ENCODE measurements at places on chromosomes 5 and 9. TPM values are rescaled to one million over a fixed set of nuclear protein-coding genes. Genes with fewer than 3 reads are reported as not detected.
A peak's percentile ranks its signal among the peaks of the same experiment; 100 is the strongest.

GRCh38 chr9:136720251-136720897, 8.0 kb downstream of the DIPK1B start:
- H3K27ac ChIP-seq: peak overlapping the region; percentile 64
- peaks cover 6% of the 10 kb centered on the region for H3K4me1 ChIP-seq
- H3K27me3 ChIP-seq: no peaks in the 10 kb centered on the region
- H3K36me3 ChIP-seq: peaks cover 49% of the 10 kb centered on the region
- DNase-seq: no peak
- H3K4me3 ChIP-seq: no peak overlapping the region

- no peaks in the 10 kb centered on the region for H3K27me3 ChIP-seq
- peaks cover 3% of the 10 kb centered on the region for H3K4me1 ChIP-seq
- no peak for DNase-seq
- no peak overlapping the region for H3K27ac ChIP-seq
Measured at GRCh38 chr9:81387360-81388106, 301.8 kb downstream of the TLE1 start.

- H3K36me3 ChIP-seq: no peaks in the 10 kb centered on the region
- no peak for DNase-seq
- H3K4me3 ChIP-seq: no peak overlapping the region
- H3K4me1 ChIP-seq: peaks cover 4% of the 10 kb centered on the region
- peaks cover 29% of the 10 kb centered on the region for H3K27me3 ChIP-seq
Measured at GRCh38 chr9:68702493-68702892, 2.5 kb upstream of the PIP5K1B start.

DNA sequence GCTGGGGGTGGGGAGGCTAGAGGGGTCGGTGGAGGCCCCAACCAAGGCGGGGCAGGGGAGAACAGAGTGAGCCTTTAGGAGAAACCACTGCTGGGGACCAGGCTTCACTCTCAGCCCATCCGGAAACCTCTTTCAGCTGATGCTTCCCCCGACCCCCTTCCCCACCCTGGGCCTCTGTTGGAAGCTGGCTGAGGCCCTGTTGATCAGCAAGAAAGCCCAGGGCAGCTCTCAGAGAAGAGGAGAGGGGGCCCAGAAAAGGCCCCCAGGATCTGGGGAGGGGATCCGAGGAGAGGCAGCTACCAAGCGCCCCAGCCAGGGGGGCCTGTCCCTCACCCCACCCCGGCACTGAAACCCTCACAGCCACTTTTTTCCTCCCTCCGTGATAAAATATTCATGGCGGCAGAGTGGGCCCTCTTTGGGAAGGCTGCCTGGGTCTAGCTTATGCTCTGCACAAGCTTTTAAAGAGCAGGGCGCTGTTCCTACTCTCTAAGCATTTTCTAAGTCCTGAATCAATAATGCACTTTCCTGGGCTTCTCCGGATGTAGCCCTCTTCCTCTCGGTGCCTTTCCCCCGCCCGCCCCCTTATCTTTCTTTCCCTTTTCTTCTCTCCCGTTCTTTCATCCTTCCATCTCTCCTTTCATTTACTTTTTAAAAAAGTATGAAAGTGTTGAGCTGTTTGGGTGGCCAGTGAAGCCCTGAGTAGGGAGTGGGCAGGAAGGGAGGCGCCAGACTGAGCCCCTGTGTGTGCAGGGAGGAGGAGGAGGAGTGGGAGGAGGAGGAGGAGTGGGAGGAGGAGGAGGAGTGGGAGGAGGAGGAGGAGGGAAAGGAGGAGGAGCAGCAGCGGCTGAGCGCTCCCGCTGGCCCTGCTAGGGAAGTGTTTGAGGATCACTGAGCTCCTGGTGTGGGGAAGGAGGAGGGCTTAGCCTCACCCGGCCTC, 23.5 kb downstream of the NTNG2 start:
- no peaks in the 10 kb centered on the region for H3K4me1 ChIP-seq
- peaks cover 7% of the 10 kb centered on the region for H3K27me3 ChIP-seq
- no peak overlapping the region for H3K27ac ChIP-seq
- DNase-seq: no peak
- H3K4me3 ChIP-seq: no peak overlapping the region

GRCh38 chr9:120946259-120946658, 19.7 kb upstream of the TRAF1 start:
- no peak overlapping the region for H3K4me3 ChIP-seq
- no peaks in the 10 kb centered on the region for H3K36me3 ChIP-seq
- no peaks in the 10 kb centered on the region for H3K27me3 ChIP-seq
- peaks cover 18% of the 10 kb centered on the region for H3K4me1 ChIP-seq
- H3K27ac ChIP-seq: no peak overlapping the region

DNA sequence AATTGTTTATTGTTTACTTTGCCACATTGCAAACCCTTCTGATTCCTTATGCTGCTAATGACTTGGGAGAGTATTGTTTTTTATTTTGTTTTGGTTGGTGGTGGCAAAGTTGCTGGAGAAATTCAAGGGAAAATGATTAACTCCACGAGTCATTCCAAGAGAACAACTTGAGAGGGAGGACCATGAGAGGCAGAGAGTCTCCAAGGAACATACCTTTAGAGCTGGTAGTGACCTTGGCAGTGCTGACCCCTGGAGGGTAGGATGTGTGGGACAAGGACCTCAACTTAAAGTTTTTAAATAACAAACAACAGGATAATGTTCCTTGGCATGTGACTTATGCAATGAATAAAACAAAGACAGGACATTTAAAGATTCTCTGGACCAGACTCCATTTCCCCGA, 139.7 kb downstream of the LRRC70 start:
- no peak for DNase-seq
- H3K27ac ChIP-seq: no peak overlapping the region
- no peaks in the 10 kb centered on the region for H3K27me3 ChIP-seq

DNA sequence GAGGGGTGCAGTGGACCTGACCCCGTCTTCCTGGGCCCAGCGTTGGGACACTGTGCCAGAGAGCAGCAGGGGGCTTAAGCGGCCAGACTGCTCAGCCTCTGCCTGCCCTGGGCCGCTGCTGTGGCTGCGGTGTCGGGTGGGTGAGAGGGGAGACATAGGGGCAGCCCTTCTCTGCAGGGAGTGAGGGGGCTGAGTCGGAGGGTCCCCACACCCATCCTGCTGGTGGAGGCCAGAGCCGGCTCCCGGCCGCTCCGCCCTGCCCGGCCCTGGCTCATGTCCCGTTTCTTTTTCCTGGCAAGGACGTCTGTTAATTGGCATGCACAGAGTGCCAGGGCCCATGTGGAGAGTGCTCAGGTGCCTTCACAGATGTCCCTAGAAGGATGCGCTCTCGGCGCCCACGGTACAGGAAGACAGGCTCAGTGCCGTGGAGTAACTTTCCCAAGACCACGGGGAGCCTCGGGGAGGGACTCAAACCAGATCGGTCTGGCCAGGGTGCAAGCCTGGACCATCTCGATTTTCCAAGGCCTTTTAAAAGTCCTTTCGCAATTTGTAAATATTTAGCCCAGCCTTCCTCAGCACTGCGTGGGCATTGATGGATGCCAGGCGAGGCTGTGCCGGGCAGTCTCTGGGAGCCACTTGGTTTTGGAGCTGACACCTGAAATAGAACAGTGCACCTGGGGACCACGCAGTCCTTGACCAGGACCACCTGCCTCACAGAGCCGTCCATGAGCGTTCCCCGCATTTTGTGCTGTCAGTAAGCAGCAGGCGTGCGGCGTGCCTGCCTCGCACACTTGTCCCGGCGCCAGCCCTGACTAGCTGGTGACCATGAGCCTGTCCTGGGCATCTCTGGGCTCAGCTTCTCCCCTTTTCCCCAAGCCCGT, 60.9 kb downstream of the RXRA start:
- no peak for DNase-seq
- H3K27ac ChIP-seq: no peak overlapping the region
- H3K4me1 ChIP-seq: peaks cover 9% of the 10 kb centered on the region
- no peaks in the 10 kb centered on the region for H3K36me3 ChIP-seq
- H3K27me3 ChIP-seq: no peaks in the 10 kb centered on the region
- no peak overlapping the region for H3K4me3 ChIP-seq

DNA sequence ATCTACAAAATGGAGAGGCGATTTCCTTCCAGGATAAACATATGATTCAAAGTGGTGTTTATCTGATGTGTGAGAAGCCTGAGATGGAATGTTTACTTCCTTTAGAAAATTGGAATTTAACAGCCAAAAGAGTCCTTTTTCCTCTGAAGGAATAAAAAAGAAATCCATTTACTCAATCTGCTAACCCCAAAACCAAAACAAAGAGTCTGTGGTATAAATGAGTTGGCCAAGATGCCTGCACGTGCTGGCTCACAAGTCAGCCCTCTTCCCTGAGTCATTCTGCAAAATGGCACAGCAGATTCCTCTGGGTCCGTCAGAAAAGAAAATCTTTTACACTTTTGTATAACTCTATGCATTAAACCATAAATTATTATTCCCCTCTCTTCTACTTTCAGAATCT, 60.8 kb downstream of the EBF1 start:
- no peak overlapping the region for H3K27ac ChIP-seq
- H3K27me3 ChIP-seq: peaks cover 26% of the 10 kb centered on the region
- H3K36me3 ChIP-seq: no peaks in the 10 kb centered on the region

- H3K27ac ChIP-seq: no peak overlapping the region
- H3K4me1 ChIP-seq: peaks cover 8% of the 10 kb centered on the region
- DNase-seq: no peak
- no peaks in the 10 kb centered on the region for H3K36me3 ChIP-seq
Measured at GRCh38 chr9:127444283-127444920, 6.8 kb downstream of the RPL12 start.

DNA sequence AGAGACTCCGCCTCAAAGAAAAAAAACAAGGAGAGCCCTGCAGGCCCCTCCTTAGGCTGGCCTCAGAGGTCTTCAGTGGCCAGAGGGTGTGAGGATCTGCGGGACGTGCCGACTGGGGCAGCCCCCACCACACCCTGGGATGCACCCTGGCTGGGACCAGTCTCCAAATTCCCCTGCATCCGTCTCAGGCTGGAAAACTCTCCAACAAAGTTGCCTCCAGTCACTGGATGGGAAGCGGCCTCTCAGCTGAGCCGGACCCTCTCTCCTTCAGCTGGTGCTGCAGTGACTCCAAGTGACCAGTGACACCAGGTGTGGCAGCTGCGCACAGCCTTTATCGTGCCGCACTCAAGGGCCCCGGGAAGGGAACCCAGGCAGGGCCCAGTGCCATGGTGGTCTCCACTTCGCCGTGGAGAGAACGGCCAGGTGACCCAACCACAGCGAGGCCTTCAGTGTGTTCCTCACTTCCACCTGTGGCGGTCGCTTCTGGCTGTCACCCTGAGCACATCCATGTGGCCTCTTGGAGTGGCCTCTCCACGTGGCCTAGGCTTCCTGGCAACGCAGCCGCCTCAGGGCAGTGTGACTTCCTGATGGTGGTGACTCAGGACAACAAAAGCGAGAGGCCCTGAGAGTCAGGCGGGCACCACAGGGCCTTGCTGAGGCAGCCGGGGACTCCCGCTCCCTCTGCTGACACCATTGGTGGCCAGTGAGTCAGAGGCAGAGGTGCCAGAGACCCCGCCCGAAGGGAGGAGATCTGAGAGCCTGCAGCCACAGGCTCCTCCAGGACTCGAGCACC, 19.3 kb upstream of the CAMSAP1 start:
- H3K4me1 ChIP-seq: peaks cover 15% of the 10 kb centered on the region
- DNase-seq: no peak
- peak overlapping the region; percentile 34 for H3K27ac ChIP-seq
- no peaks in the 10 kb centered on the region for H3K36me3 ChIP-seq
- H3K27me3 ChIP-seq: no peaks in the 10 kb centered on the region

DNA sequence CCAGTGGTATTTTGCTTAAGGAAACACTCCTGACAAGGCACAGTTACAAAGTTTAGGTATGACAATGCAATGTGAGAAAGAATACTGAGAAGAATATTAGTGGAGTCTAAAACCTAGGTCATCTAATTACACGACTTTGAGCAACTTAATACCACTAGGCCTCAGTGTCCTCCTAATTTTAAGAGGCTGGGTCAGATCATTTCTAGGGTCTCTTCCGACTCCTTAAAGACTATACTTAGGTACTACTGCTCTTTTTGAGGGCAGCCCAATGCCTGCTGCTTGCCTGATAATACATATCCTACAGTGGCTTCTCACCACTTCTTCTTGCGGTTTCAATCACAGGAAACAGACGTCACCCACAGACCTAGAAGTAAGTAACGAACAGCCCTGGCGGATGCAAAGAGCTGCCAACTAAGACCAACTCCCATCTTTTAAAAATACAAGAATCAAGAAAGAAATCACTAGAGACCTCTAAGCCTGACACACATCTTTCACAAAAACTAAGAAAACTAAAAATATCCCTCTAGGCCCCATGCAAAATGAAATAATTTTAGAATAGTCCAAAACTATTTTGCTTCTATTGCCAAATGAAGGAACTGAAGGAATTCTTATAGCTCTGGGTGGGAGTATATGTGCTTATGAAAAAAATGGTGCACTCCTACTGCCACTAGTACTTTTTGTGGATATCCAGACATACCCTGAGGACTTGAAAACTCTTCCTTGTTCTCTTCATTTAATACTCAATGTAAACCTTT, 13.1 kb downstream of the DIAPH1 start:
- no peak for DNase-seq
- peak overlapping the region; percentile 93 for H3K27ac ChIP-seq
- H3K27me3 ChIP-seq: no peaks in the 10 kb centered on the region

DNA sequence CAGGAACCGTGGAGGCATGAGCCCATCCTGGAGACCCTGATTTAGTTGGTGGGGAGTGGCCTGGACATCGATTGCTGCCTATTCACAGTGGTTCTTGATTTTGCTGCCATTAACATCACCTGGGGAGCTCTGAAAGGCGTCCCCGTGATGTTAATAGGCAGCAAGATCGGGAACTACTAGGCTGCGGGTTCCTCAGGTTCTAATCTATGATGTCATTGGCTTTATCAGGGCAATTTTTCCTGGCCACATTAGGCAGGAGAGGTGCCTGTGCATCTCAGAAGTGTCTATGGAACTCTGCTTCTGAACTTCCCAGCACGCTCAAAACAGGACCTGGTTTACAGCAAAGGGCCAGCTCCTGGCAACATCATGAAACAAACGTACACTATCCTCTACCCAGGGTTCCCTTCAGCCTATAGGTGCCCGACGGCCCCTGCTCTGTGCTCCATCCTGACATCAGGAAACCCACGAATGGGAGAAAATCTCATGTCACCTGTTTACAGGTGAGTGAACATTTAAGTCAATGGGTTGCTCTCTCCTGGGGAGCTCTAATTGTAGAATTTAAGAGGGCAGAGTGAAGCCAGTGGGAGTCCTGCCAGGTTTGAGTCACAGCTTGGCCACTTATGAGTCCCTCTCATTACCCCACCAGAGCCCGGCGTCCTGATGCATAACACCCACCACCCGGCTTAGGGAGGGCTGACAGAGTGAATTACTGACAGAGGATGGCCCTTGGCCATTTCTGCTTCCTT, 49.4 kb downstream of the ROPN1L start:
- DNase-seq: no peak
- H3K27ac ChIP-seq: no peak overlapping the region
- H3K4me3 ChIP-seq: no peak overlapping the region
- no peaks in the 10 kb centered on the region for H3K36me3 ChIP-seq

- no peak overlapping the region for H3K27ac ChIP-seq
- no peaks in the 10 kb centered on the region for H3K4me1 ChIP-seq
- H3K36me3 ChIP-seq: no peaks in the 10 kb centered on the region
Measured at GRCh38 chr5:137822158-137822764, 45.4 kb upstream of the MYOT start.

- no peaks in the 10 kb centered on the region for H3K4me1 ChIP-seq
- no peak overlapping the region for H3K27ac ChIP-seq
- DNase-seq: no peak
- no peaks in the 10 kb centered on the region for H3K27me3 ChIP-seq
- no peaks in the 10 kb centered on the region for H3K36me3 ChIP-seq
Measured at GRCh38 chr9:37390759-37391158, 31.7 kb upstream of the GRHPR start.

GRCh38 chr5:133687212-133688061, 75.1 kb upstream of the FSTL4 start:
- H3K4me1 ChIP-seq: no peaks in the 10 kb centered on the region
- H3K27me3 ChIP-seq: peaks cover 26% of the 10 kb centered on the region
- H3K4me3 ChIP-seq: no peak overlapping the region
- DNase-seq: no peak
- no peaks in the 10 kb centered on the region for H3K36me3 ChIP-seq

NTRK2 gene
- total RNA-seq: 3.8 TPM

OR1J2 gene
- not detected for total RNA-seq

PWWP2A gene
- 24.6 TPM for total RNA-seq

CAMK4 gene
- total RNA-seq: 1.1 TPM
